ENCODE measurements at places on chromosomes 1 and 21.

GRCh38 chr1:150567341-150567716 lies 12.1 kb downstream of the MCL1 start:
- peaks cover 75% of the 10 kb centered on the region for H3K4me1 ChIP-seq
- peak overlapping the region; percentile 94 for H3K4me3 ChIP-seq
- H3K27ac ChIP-seq: peak overlapping the region; percentile 99
- no peaks in the 10 kb centered on the region for H3K27me3 ChIP-seq
- H3K36me3 ChIP-seq: peaks cover 44% of the 10 kb centered on the region

- H3K4me3 ChIP-seq: no peak overlapping the region
- peaks cover 41% of the 10 kb centered on the region for H3K27me3 ChIP-seq
- peaks cover 3% of the 10 kb centered on the region for H3K4me1 ChIP-seq
- H3K36me3 ChIP-seq: no peaks in the 10 kb centered on the region
- DNase-seq: no peak
These were observed 272.1 kb downstream of the TRABD2B start for GRCh38 chr1:47725000-47725473.

DNA sequence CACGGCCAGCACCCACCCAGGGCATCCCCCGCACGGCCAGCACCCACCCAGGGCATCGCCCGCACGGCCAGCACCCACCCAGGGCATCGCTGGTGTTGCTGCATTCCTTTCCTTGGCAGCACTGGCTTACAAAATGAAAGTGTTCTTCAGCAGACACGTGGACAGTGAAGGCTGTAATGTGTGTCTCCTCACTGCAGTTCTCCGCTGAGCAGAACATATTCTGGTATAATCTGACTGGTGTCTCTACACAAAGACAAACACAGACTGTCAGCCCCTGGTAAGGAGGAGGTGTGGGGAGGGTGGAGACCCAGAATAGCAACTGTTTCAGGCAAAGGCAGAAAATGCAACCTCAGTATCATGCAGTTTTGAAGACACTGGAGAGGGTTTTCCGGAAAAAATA lies 7.3 kb downstream of the LYPD8 start:
- H3K36me3 ChIP-seq: no peaks in the 10 kb centered on the region
- no peak overlapping the region for H3K4me3 ChIP-seq
- H3K4me1 ChIP-seq: peaks cover 5% of the 10 kb centered on the region
- DNase-seq: no peak

DNA sequence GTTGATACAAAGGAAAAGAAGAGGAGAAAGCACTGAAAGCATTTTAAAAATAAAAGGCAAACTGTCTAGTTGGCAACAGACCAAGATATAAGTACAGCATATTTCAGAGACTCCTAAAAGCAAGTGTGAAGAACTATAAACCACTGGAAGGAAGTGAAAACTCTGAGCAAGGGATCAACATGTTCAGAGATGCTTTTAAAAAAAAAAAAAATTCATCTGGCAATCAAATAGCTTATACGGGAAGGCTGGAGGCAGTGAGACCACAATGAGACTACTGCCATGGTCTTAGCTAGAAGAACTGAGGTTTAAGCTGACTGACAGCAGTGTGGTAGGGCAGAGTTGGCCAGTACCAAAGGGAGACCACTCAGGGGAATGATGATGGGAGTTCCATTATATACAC lies 124.3 kb downstream of the VAV3 start:
- no peak overlapping the region for H3K27ac ChIP-seq
- H3K4me1 ChIP-seq: peaks cover 33% of the 10 kb centered on the region
- no peaks in the 10 kb centered on the region for H3K27me3 ChIP-seq
- peaks cover 5% of the 10 kb centered on the region for H3K36me3 ChIP-seq

- no peak overlapping the region for H3K27ac ChIP-seq
- H3K4me3 ChIP-seq: no peak overlapping the region
- peaks cover 6% of the 10 kb centered on the region for H3K4me1 ChIP-seq
These were observed 1.9 kb downstream of the ARHGEF19 start for GRCh38 chr1:16210581-16210980.

GRCh38 chr1:115123116-115123515 lies 33.8 kb upstream of the TSPAN2 start:
- H3K36me3 ChIP-seq: no peaks in the 10 kb centered on the region
- no peaks in the 10 kb centered on the region for H3K4me1 ChIP-seq
- H3K27me3 ChIP-seq: peaks cover 8% of the 10 kb centered on the region
- H3K4me3 ChIP-seq: no peak overlapping the region
- DNase-seq: no peak

GRCh38 chr1:231855926-231856325 lies 229.3 kb downstream of the DISC1 start:
- H3K27ac ChIP-seq: no peak overlapping the region
- H3K36me3 ChIP-seq: no peaks in the 10 kb centered on the region
- peaks cover 1% of the 10 kb centered on the region for H3K27me3 ChIP-seq
- no peak for DNase-seq

DNA sequence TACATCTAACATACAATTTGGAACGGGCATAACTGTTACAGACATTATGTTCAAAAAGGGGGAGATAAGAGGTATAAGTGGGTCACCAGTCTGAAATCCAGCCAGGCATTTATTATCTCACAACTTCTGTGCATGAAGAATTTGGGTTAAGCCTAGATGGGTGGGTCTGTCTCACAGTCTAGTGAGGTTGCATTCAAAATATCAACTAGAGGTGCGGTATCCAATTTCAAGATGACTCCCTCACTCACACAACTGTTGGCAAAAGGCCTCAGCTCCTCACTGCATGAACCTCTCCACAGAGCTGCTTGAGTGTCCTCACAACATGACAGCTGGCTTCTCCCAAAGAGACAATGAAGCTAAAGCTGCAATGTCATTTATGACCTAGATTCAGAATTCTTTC lies 4.7 kb downstream of the AUNIP start:
- H3K27me3 ChIP-seq: no peaks in the 10 kb centered on the region
- H3K27ac ChIP-seq: no peak overlapping the region
- peaks cover 16% of the 10 kb centered on the region for H3K4me1 ChIP-seq
- no peak for DNase-seq
- no peaks in the 10 kb centered on the region for H3K36me3 ChIP-seq
- H3K4me3 ChIP-seq: no peak overlapping the region

DNA sequence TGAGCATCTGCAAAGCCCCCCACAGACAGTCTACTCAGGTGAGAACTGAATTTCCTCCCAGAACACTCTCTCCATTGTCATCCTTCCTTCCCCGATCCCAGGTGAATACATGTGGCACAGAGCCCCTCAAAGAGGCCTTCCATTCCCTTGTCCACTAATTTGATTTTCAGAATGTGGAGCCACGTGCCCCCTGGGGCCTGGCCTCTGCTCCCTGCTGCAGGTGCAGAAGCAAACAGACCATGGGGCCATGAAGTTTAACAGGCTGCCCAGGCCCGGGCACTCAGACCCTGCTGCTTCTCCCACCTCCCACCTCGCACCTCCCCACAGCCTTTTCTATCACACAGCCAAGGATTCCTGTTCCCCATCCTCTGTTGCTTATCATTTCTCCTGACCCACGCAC lies 243.8 kb upstream of the RAB4A start:
- peaks cover 10% of the 10 kb centered on the region for H3K4me1 ChIP-seq
- H3K4me3 ChIP-seq: peak overlapping the region; percentile 81
- H3K27ac ChIP-seq: no peak overlapping the region
- no peaks in the 10 kb centered on the region for H3K36me3 ChIP-seq
- H3K27me3 ChIP-seq: peaks cover 6% of the 10 kb centered on the region

DNA sequence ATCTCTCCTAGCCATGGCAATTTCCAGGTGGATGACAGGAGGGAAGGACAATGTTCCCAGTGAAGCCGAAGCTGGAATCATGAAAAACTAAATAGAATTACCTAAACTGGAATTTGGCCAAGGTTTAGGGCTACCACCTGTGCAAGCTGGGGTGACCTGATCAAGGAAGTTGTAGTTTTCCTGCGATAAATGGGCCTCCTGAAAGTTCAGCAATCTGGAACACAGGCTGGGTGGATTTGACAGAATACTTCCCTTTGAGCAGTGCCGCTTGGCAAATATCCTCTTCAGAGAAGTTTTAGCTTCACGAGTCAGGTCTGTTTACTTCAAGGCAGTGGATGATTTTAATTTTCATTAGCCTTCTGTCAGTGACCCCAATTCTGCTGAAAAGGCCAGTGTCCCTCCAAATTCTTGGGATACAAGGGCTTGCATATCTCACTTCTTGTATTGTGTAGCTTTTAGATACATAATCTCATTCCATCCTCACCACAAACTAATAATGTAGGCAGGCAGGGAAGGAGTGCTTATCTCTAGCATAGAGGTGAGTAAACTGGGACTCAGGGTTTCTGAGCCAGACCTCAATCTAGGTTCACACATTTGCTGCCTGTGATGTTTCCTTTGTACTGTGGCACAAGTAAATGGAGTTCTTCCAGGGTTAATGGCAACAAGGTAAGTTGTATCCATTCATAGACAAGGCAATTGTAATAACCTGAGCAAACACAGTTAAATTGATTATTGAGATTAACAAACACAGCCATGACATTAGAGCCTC lies 349.4 kb downstream of the NUF2 start:
- H3K4me1 ChIP-seq: no peaks in the 10 kb centered on the region
- no peak overlapping the region for H3K27ac ChIP-seq
- H3K36me3 ChIP-seq: no peaks in the 10 kb centered on the region
- no peak overlapping the region for H3K4me3 ChIP-seq

GRCh38 chr1:27542463-27543273 lies 52.7 kb upstream of the WASF2 start:
- H3K27me3 ChIP-seq: no peaks in the 10 kb centered on the region
- no peak overlapping the region for H3K4me3 ChIP-seq
- DNase-seq: no peak
- peak overlapping the region; percentile 45 for H3K27ac ChIP-seq
- peaks cover 7% of the 10 kb centered on the region for H3K4me1 ChIP-seq

- peaks cover 20% of the 10 kb centered on the region for H3K36me3 ChIP-seq
- H3K27me3 ChIP-seq: no peaks in the 10 kb centered on the region
- H3K4me1 ChIP-seq: peaks cover 85% of the 10 kb centered on the region
- H3K27ac ChIP-seq: peak overlapping the region; percentile 67
These were observed 46.6 kb downstream of the SSBP3 start for GRCh38 chr1:54359393-54360162.
